A673 (cell line): ENCODE measurements at places on chromosomes 3 and 15.

- DNase-seq: no peak
Observed at GRCh38 chr3:53583161-53583690, 88.8 kb downstream of the CACNA1D start.

DNA sequence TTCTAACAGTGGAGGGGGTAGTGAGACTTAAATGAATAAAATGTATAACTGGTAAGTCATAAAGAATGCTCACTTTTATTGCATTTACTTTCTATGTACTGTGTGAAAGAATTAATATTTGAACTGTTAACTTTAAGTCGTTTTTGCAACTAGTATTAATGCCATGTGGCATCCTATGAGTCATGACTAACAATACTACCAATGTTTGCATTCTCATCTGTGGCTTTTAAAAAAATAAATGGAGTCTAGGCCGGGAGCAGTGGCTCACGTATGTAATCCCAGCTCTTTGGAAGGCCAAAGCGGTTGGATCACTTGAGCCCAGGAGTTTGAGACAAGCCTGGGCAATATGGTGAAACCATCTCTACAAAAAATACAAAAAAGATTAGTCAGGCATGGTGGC is 5.2 kb downstream of the C3orf49 start:
- no peak for DNase-seq

DNA sequence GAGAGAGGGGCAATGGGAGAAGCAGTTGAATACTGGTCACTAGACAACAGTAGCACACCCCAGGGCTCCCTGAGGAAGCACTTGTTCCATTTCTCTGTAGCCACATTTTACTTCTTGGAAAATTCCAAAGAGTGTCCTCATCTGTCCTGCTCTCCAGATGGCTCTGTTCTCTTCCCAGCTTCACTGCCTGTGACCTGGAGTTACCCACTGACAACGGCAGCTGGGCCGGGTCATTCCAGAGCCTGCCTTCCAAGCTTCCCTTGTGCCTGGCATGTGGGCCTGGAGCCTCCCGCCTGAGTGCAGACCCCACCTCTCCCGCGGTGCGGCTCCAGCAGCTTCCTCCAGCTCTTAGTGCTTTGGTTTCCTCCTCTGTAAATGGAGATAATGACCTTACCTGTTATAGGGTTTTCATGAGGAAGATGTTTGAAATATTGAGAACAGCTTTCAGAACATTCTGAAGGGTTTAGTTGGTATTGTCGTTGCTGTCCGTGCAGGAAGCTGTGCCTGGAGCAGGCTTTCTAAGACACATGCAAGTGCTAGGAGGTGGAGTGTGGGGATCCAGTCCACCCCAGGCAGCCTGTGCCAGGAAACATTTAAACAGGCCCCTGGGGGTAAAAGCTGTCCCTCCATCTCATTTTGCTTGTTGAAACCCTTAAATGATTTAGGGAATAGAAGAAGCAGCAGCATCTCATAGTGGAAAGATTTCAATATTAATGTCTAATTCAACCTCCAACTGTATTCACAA is 24.8 kb downstream of the EFCC1 start:
- no peak for DNase-seq

- no peak for DNase-seq
Observed at GRCh38 chr15:64776402-64776786, 1.0 kb upstream of the RBPMS2 start.

- DNase-seq: peak; percentile 57
Observed at GRCh38 chr3:12175844-12176453, 17.2 kb upstream of the TIMP4 start.

- DNase-seq: no peak
Observed at GRCh38 chr15:43519196-43519595, 1.8 kb downstream of the MAP1A start.

DNA sequence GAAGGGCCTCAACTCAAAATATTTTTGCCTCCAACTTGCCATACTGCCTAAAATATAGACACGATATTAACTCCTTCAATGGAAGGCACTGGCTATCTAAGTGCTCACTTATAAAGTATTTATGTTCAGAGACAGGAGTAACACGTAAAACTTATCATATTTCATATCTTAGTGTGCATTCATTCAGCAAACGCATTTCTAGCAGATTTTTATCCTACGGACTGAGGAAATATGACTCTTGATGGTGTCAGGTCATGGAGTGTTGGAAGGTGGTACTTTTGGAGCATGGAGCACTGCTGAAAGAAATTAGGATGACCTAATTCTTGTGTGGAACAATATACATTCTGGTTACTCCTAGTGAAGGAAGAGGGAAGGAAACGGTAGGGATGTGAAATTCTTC is 43.8 kb upstream of the LEKR1 start:
- DNase-seq: no peak

GRCh38 chr15:77461486-77461885 is 40.8 kb downstream of the HMG20A start:
- no peak for DNase-seq

DNA sequence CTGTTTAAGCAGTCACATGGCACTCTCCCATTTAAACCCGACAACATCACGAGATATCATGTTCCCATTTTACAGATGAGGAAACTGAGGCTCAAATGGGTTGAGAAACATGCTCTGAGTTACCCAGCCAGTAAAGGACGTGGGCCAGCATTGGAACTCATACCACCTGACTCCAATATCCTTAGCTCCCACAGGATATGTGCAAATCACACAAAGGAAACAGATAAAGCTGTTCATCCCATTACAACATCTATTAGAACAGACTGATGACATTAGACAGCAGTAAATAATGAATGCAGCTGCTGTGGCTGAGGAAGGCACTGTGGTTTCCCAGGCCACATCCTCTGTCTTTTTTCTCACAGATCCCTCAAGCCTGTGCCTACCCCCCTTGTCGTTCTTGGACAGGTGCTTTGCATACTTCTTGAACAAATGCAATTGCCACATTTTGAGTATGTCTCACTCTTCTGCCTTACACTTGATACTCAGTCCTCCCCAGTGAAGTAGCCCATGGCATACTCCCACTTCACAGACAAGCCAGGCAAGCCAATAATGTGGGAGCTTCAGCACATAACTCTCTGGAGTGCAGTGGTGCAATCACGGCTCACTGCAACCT is 17.7 kb downstream of the FRMD4B start:
- no peak for DNase-seq

- no peak for DNase-seq
Observed at GRCh38 chr3:111311709-111312235, 230.2 kb upstream of the CD96 start.

DNA sequence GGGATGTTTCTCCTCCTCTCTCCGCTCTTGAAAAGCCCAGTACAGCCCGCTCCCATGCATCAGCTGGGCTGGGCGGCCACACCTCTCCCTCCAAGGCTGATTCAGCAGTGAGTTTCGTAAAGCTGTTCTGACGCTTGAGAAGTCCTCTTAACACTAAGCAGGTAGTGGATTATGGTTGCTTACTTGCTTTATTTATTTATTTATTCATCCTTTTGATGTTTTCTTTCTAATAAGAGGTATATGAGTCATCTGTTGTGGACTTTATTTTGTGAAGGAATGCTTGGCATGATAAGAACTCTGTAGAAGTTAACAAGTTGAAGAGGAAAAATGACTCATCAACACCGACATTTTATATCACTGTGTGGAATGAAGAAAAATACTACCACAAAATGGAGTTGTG is 285.0 kb downstream of the SQOR start:
- DNase-seq: peak; percentile 26

GRCh38 chr3:123385001-123385401 is 63.9 kb downstream of the ADCY5 start:
- no peak for DNase-seq

DNA sequence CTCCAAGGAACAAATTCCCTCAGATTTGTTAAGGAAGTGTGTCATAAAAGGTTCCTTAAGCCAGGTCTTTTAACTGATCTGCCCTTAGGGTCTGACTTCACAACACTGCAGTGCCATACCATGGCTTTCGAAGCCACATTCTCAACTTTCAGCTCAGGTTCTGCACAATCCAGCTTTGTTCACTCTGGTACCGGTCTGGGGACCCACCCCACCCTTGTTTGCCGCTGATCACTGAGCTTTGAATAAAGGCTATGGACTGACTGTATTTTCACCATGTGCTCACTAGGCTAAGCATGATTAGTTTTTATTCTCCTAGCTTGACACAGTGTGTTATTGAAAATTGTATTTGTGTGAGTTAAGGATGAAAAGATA is 15.9 kb downstream of the SNX1 start:
- DNase-seq: no peak
